ENCODE measurements at places on chromosomes 3 and 15.

DNA sequence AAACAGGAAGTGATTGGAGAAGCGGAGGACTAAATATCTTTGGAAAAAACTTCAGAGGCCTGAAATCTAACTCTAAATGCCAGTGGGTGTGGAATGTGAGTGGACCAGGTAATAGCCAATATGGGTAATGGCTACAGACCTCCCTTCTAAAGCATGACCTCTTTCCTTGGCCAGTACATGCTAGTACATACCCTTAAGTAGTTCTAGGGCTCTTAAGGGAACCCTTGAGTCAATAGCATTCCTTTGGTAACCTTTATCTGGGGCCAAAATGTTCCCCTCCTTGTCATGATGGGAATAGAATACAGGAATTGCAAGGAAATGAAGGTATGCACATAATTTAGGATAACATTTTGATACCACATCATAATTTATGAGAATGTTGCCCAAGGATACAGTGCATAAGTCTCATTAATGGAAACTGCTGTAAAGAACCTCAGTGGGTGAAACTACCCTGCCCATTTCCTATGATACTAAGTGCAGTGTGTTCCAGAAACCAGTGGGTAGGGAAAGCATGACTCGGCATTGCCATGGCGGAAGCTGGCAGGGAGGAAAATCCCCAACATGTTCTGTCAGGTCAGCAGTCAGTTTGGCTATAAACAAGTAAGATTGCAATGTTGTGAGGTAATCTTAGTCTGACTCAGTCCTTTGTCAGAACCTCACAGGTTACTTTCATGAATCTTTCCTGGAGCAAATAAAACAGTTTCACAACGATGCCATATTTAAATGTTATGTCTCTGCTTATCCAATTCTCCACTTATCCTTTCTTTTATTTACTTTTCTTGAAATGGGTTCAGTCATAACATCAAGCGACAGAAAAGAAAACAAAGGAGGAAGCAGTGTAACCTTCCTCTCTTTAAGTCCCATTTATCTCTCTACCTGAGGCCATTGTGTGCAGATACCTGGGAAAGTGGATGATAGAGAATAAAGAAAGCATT, 23.5 kb upstream of the RAP2B start:
- DNase-seq, result peak; percentile 54

- no peak for DNase-seq
These were observed 25.2 kb downstream of the GAP43 start for GRCh38 chr3:115648559-115648958.

DNA sequence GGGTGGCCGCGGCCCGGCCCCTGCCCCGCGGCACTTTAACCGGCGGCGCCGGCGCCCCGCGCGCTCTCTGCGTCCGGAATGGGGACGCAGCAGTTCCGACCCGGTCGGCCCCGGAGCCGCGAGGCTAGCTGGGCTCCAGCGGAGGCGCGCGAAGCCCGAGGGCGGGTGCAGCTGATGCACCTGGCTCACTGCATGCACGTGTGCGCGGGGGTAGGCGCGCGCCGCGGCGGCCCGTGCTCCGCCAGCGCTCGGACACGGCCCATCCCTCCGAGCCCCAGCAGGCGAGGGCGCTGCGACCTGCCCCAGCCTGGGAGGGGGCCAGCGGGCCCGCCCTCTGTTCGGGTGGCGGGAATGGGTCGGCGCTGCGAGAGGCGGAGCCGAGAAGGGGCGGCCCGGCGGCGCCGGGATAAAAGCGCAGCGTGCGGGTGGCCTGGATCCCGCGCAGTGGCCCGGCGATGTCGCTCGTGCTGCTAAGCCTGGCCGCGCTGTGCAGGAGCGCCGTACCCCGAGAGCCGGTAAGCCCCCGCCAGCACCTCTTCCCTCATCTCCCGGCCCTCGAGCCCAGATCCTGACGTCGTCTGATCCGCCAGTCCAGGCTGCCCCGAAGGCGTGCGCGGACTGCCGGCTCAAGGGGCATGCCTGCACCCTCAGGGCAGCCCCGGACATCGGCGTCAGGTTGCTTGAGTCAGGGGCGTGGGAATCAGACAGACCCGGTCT, at the start of the genes CHDH and IL17RB:
TSS of gene CHDH (minus strand) at position 286 of the 717 bp plus-strand sequence. CDS start 22,411 bp downstream, outside the sequence.
TSS of gene IL17RB (plus strand) at position 435 of the 717 bp plus-strand sequence. CDS start at position 456, 21 bp downstream.
- no peak for DNase-seq

GRCh38 chr3:187919048-187919447, 173.8 kb upstream of the BCL6 start:
- DNase-seq, result no peak

DNA sequence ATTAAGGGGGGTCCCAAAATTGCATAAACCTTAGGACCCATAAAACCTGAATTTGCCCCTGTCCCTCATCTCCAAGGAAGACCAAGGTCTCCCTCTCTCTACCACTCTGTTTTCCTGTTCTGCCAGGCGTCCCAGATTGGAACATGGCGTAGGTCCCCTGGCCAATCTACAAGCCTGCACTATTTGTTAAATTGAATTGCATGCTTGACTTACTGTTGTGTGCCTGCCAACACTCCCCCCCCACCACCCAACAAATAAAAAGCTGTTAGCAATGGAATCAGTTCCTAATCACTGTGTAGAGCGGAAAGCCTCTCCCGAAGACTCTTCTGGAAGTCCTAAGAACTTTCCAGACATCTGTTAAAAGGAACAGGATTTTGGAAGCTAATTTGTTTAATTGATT, 11.7 kb downstream of the CTXND1 start:
- DNase-seq, result no peak

DNA sequence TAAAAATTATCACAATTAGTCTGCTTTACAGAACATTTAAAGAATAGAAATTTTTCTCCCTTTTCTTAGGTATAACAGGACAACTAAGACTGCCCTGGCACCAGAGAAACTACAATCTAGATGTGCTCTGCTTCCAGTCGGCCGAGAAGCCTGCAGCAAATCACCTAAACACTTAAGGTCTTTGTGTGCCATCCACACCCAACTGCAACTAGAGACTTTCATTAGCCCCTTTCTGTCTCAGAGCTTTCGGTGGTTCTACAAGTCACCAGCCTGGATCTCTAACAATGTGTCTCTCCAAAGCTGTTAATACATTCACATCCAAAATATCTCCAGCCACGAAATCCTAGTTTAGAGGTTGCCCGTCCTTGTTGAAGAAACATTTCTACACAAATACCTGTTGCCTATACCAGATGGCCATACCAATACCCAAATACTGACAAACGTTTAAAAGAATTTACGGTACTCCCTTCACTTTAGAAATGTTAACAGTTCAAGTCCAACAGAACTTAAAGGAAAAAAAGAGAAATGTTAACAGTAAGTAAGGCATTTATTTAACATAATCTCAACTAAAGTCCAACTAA, 6.7 kb downstream of the PRC1 start:
- no peak for DNase-seq

GRCh38 chr15:63195569-63196015, 6.2 kb downstream of the RAB8B start:
- DNase-seq, result no peak

DNA sequence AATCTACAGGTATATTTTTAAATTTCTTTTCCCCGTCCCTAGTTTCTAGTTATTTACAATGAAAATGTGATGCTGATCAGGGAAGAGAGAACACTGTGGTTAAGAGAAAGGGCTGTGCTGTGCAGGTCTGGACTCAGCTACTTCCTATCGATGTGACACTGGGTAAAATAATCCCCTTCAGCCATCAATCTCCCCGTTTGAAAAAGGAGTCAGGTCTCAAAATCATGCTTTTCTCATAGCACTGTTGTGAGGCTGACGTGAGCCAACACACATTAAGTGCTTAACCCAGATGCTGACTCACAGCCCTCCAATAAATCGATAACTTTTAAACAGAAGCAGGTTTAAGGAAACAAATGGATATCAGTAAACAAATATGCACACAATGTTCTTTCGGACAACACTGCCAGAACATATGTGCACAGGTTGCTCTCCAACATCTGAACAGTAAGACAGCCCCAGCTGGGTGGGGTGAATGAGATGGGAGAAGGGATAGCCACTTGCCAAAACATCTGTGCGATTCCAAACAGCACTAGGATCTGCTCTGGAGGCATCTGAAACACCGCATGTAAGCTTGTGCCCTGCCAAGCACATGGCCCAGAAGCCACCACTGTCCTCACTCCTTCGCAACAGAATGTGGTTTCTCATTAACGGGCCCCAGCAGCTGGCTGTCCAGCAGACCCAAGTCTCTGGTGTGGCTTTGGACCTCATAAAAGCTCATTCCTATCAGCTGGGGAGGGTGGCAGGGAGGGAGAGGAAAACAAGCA, 143.2 kb upstream of the PRICKLE2 start:
- DNase-seq, result no peak

- no peak for DNase-seq
These were observed 17.0 kb upstream of the SLC9A9 start for GRCh38 chr3:143865302-143865701.

DNA sequence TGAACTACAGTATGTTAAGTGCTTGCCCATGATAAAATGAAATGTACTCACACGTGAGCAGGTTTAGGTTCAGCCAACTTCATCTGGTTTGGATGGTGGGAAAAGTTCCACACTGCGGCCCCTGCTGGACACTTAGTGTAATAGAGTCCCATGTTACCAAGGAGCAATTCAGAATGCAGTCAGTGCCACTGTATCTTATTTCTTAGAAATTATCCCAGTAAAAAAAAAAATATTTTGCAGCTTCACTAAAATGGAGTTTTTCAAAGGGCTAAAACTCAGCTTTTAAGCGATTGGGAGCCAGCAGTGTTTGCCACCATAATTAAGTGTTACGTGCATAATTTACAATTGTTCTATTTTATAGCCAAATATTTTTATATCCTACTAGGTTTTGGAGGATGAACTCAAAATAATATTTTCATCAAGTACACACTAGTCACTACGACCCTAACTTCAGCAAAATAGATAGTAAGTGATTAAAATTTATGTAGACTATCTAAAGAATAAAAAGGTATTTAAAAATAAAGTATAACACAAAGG, 371.7 kb upstream of the GBE1 start:
- no peak for DNase-seq

Measured in T1000 (cell line).